ENCODE measurements at places on chromosomes 5 and 9.
A peak's percentile ranks its signal among the peaks of the same experiment; 100 is the strongest.

DNA sequence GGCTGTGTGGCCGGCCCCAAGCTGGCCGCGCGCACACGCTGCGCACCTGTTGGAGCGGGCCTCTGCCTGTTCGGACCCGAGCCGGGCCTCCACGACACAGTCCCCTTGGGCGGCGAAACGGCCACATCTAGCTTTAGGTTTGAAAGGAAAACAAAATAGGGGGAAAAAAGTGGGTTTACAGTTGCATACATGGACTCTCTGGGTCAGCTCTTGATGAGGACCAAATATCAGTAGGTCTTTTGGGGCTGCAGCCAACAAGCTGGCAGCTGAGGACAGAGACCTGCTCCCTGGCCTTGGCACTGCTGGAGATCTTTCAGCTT lies 20.7 kb downstream of the IGIP start:
- DNase-seq, result no peak

GRCh38 chr5:158968150-158968549 lies 131.6 kb downstream of the EBF1 start:
- DNase-seq, result no peak

GRCh38 chr9:134722120-134722701 lies 80.6 kb downstream of the COL5A1 start:
- no peak for DNase-seq

DNA sequence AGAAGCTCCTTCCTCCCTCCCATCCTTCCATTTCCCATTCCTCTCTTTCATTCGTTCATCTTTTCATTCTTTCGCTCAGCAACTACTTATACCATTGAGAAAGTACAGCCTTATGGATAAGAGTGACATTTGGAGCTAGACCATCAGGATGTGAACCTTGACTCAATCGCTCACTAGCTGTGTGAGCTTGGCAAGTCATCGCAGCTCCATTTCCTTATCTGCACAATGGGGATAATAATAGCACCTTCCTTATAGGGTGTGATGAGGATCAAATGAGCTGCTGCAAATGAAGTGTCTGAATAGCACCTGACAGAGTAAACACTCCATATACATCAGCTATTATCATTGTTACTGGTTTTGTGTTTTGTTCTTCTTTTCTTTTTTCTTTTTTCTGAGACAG lies 28.1 kb upstream of the SYNPO start:
- no peak for DNase-seq

- no peak for DNase-seq
These were observed 525 bp upstream of the DAPK1 start for GRCh38 chr9:87497080-87497603.

DNA sequence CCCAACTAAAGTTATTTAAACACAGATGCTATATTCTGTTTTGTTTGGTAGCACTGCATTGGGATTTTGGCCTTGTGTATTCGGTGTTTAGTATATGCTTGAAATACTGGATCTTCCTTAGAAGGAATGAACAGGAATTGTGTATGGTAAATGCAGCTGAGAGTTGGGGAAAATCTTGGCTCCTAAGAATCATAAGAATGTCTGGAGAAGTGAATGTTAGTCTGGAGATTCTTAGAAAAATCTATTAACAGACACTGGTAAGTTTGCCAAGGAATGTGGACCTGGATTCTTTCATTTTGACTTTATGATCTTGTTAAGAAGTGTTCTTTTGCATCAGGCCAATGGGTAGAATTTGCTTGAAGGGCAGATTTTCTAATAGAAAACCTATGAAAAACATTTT lies 38.9 kb downstream of the SNX30 start:
- no peak for DNase-seq

- DNase-seq, result no peak
These were observed 684.0 kb upstream of the ACO1 start for GRCh38 chr9:31700252-31701045.

DNA sequence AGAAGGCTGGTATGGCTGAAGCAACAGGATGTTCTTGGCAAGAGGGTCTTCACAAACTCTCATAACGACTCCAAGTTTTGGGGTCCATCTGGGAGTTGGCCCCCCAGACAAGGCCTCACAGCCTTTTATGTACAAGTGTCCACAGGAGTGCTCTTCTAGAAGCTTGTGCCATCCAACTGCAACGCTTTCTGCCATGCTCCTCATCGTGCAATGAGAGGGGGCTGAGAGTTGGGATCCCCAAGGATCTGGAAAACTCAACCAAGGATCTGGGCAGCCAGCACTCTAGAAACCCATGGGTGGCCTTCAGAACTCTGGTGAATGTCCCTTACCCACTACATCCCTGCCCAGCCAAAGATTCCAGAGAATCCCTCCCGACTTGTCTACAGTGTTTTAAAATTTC lies 8.5 kb upstream of the AMBP start:
- DNase-seq, result no peak

GRCh38 chr9:108477529-108478006 lies 378.2 kb downstream of the ACTL7B start:
- DNase-seq, result peak; percentile 49

Measured in Daoy (cell line).